ENCODE measurements at places on chromosomes 3 and 15.
A peak's percentile ranks its signal among the peaks of the same experiment; 100 is the strongest.

GRCh38 chr3:115822579-115822978 is 199.3 kb downstream of the GAP43 start:
- DNase-seq: no peak

DNA sequence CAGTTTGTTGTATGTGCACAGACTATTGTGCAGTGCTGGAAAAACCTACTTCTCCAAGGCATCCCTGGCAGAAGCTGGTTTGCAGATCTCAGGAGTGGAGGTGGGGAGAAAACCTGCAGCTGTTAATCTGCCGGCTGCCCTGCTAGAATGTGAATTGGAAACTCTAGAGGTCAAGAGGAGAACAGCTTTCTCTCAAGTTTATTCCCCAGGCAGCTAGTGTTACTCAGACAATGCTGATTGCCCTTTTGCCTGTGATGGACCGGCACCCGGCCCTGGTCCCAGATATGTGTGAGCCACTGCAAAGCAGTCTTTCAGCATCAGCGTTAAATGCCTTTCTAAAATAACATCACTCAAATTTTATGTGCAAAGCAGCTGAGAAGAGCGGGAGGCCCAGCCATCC is 129.7 kb upstream of the TPM1 start:
- no peak for DNase-seq

DNA sequence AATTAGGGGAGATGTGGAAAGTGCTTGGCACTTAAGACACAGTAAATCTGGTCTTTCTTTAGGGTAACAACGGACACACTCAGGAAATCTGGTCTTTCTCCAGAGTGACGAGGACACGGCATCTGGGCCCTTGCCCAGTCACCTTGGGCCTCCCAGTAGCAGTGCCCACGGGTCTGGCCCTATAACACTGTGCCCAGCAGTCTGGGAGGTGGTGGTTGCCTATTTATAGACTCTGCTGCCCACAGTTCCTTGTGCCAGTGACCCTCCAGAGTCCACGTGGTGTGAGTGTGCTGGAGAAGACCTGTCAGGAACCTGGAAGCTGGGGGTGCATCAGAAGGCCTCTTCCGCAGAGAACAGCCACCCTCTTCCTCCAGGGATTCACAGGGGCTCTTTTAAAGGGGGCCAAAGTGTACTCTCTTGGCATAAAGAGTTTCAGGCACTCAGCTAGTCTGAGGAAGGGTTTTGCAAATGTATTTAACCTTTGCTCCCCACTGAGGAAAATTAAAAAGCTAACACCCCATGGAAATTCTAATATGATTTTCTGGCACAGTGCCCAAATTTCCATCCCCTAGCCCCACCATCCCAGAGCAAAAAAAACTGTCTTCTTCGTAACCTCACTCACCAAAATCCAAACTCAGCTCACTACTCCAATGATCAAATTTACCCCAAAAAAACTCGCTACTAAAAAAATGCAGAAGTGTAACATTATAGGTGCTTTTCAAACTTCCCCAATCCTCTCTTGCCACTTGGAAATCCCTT is 15.4 kb downstream of the WNT5A start:
- no peak for DNase-seq

- DNase-seq: no peak
Measured at GRCh38 chr3:45994419-45995235, 997 bp downstream of the FYCO1 start.

GRCh38 chr3:42489937-42490227 is 12.6 kb upstream of the VIPR1 start:
- DNase-seq: no peak

DNA sequence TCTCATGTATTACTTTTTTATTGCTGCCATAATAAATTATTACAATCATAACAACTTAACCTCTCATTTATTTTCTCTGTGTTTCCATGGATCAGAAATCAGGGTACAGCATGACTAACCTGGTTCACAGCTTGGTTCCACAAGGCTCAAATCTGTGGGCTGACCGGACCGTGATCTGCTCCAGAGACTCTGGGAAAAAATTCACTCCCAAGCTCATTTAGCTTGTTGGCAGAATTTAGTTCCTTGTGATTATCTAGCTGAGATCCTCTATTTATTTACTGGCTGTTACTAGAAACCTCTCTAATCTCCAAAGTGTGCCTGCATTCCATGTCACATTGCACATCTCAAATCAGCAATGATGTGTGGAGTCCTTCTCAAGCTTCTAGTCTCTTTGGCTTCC is 386.6 kb downstream of the DIPK2A start:
- no peak for DNase-seq

DNA sequence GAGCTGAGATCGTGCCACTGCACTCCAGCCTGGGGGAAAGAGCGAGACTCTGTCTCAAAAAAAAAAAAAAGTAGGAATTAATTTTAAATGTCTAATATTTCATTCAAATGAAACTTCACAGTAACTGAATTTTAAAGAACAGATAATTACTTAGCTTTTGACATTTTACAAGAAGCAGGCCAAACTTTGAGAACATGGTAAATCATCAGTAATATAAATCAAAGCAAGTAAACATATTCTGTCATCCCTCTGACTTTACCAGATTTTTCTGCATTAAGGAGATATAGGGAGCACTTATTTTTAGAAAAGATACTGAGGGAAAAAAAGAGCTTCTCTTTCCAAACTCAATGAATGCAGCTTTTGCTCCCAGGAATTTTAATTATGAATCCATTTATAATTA is 37.0 kb downstream of the NR1I2 start:
- no peak for DNase-seq

GRCh38 chr15:67456677-67457529 is 64.0 kb upstream of the C15orf61 start:
- DNase-seq: peak; percentile 16

DNA sequence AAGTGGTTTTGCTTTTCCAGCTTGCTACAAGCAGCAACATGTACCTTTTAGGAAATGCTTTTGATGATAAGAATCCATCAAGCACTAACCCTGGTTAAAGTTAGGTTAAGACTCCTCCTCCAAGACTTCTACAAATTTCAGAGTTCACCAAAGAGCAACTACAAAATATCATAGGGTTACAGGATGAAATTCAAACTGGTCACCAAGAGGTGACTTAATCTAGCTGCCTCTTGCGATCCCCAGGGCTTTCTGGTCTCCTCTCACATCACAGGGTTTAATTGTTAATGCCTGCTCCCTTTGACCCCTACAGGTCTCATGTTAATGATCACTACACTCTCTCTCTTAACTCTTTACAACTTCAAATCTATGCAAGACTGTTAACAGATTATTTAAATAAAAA is 66.5 kb downstream of the DPH6 start:
- no peak for DNase-seq

GRCh38 chr3:143535994-143536784 is 312.1 kb downstream of the SLC9A9 start:
- DNase-seq: no peak

GRCh38 chr15:51227940-51228732 is 110.3 kb downstream of the CYP19A1 start:
- DNase-seq: no peak

GRCh38 chr3:42066516-42067181 is 24.5 kb upstream of the TRAK1 start:
- no peak for DNase-seq

DNA sequence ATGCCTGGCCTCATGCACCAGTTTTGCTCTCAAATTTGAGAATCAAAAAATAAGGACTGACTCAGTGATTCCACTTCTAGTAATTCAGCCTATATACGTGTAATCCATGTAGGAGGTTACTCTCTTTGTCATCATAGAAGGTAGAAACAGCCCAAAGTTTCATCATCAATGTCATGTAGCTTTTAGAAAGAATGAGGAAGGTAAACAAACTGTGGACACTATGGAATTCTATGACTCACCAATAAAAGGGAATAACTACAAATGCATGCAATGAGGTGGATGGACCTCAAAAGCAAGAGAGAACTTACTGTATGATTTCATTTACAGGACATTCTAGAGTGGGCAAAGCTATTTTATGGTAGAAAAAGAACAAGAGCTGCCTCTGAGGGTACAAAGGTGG is 93.2 kb upstream of the LRIG1 start:
- no peak for DNase-seq

DNA sequence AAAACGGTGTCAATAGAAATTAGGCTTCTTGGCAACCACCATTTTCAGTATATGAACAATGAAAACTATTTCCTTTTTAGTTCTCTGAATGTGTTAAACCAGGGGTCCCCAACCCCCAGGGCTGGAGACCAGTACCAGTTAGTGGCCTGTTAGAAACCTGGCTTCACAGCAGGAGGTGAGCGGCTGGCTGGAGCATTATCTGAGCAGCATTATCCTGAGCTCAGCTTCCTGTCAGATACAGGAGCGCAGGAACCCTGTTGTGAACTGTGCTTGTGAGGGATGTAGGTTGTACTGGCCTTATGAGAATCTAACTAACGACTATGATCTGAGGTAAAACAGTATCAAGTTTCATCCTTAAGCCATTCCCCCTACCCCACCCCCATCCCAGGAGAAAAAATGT is 328.7 kb downstream of the ZBBX start:
- no peak for DNase-seq

DNA sequence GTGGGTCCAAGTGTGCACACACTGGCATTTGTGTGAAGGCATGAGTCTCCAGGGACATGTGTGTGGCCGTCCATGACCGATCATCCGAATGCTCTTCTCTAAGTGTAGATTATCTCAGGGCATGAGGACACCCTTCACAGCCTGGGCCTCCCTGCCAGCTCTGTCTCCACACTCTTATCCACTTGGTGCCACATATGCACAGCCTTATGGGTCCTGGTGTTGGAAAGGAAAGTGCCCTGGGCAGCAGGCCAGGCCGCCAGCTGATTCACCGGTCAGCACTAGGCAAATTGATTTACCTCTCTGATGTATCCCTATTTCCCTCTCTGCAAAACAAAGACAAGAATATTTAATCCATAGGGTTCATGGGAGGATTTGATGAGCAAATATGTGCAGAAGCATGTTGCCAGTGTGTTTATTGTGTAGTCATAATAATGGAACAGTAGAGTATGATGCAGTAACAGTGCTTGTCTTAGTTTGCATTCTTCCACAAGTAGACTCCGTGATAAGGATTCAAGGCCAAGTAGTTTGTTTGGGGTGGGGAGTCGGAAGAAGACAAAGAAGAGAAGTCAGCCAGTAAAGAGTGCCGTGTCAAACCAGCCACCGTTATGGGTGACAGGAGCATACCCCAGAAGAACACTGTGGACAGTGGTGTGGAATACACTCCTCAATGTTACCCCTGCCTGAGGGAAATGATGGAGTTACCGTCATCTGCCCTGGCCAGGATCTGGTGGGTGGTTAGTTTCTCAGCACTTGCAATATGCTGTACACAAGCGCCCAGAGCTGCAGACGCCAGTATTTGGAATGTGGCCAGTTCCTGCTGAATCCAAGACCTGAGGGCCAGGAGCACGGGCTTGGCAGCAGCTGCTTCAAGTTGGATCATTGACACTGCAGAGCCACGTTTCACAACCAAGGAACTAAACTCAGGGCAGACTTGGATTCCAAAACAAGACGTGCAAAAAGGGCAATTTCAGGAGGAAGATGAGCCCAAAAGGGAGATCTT is 85.1 kb downstream of the MTHFS start:
- DNase-seq: peak; percentile 81

DNA sequence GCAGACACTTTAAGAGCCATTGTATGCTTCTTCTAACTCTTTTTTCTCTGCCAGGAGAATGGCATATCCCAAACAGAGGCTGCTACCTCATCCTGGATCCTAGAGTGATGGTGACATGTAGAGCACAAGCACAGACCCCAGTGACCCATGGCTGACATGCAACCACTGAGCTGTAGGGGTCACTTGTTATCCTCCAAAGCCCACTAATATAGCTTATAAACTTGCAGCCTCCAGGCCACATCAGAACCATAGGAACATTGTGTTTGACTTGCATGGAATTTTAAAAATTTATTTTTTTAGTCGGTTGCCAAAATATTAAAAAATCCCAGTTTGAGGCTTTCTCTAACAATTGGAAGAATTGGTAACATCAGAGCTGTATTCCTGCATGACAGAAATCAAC is 283.0 kb upstream of the WNT5A start:
- DNase-seq: no peak

DNA sequence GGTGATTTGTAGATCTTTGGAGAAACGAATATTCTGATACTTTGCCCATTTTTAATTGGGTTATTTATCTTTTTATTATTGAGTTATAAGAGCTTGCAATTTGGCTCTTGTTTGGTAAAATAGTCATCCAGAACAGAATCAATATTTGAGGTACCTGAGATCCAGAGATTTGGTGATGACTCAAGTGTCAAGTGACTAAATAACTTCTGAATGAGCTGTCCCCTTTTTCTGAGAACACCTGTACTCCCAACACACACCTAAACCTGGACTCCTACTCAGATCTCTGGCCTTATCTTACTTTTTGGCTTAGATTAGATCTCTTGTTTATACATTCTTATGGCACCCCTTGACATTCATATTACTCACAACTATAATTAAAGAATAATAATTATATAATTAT is 3.1 kb upstream of the TRA2B start:
- peak; percentile 53 for DNase-seq

DNA sequence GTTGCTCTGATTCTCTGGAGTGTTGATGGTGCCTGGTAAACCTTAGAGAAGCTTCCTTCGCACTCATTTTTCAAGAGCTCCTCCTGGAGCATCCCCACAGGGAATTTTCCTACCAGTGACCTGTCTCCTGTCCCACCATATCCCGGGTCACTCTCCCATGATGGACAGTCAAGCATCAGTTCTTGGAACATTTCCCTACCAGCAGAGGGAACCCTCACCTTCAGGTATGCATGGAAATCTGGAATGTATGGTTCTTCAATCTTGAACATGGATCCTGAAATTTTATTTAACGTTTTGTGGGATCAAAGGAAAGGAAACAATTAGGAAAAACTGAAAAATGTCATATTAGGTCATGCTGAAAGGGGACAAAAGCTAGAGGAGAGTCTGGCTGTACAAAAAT is 153.8 kb downstream of the SPATA16 start:
- DNase-seq: no peak

DNA sequence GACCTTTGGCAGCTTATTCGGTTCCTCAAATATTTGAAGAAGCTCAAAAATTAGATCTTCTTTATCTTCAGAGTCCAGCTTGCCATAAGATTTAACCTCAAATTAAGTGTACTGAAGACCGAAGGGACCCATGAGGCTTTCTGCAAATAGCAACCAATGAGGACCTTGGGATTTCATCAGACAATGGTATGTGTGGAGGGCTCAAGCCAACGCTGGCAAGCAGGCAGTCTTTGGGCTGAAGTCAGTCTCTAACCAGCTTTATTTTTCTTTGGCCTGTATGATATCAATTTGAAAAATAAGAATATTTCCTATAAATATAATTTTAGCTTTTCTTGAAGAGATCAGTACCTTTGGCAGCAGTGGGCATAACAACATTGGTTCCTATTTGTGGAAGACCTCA is 692.7 kb downstream of the MCTP2 start:
- DNase-seq: no peak

DNA sequence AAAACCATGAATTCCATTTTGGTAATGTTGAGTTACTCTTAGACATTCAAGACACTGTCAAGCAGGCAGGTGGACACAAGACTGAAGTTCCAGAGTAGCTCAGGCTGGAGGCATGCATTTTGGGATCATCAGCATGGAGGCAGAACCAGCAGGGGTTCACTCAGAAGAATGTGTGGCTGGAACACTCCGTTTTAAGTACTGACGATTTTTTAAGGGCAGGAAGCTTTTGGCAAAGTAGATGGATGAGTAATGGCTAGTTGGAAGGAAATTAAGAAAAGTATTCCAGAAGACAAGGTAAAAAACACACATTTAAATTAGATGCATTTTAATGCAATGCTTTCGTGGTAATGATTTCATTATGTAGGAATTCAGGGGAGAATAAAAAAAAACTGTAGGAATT is 420.4 kb downstream of the ROBO2 start:
- DNase-seq: no peak

- DNase-seq: no peak
Measured at GRCh38 chr15:74865316-74865715, 7.8 kb downstream of the SCAMP2 start.
